ENCODE measurements at places on chromosomes 2 and 18.

GRCh38 chr2:199195927-199196502 is 261.7 kb downstream of the SATB2 start:
- no peak for DNase-seq

DNA sequence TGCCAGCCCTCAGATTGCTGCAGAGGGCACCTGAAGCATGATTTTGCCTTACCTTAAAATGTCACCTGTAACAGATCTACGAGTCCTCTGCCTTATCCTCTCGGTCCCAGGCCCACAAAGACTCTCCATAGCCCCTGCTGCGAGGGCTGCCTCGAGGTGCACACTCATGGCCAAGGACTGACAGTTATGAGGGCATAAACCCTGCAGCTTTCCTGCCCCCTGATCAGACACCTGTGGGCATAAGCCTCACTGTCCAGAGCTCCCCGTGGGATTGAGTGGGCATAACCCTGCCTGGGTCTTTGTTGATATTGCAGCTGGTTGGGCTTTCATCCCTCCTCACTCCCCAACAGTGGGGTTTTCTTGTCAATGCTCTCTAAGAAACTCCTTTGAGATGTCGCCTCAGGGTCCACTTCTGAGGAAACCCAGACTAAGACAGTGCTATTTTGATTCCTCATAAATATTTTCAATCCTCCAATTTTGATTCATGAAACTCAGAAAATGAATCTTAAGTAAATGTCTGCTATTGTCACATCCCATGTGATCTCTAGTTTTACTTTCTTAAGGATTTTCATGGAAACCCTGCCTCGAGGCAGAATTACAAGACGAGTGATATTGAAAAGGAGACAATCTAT is 108.5 kb upstream of the NCK2 start:
- DNase-seq, result no peak

GRCh38 chr2:52345082-52345481 is 1313.2 kb upstream of the NRXN1 start:
- DNase-seq, result no peak

GRCh38 chr18:9133225-9133624 is 3.4 kb upstream of the ANKRD12 start:
- no peak for DNase-seq

- no peak for DNase-seq
Observed at GRCh38 chr2:100673691-100674485, 111.1 kb downstream of the PDCL3 start.

GRCh38 chr18:50924372-50924771 is 43.5 kb upstream of the ELAC1 start:
- no peak for DNase-seq

- no peak for DNase-seq
Observed at GRCh38 chr2:158773121-158773520, 22.0 kb upstream of the DAPL1 start.

- DNase-seq, result no peak
Observed at GRCh38 chr2:233474308-233475160, 92.0 kb downstream of the USP40 start.

GRCh38 chr18:63508596-63508995 is 31.8 kb downstream of the SERPINB5 start:
- DNase-seq, result no peak

GRCh38 chr2:103484906-103485305 is 723.1 kb downstream of the TMEM182 start:
- no peak for DNase-seq

GRCh38 chr2:2057125-2057721 is 273.9 kb downstream of the MYT1L start:
- no peak for DNase-seq

- no peak for DNase-seq
Observed at GRCh38 chr2:152646264-152646663, 71.0 kb downstream of the PRPF40A start.

DNA sequence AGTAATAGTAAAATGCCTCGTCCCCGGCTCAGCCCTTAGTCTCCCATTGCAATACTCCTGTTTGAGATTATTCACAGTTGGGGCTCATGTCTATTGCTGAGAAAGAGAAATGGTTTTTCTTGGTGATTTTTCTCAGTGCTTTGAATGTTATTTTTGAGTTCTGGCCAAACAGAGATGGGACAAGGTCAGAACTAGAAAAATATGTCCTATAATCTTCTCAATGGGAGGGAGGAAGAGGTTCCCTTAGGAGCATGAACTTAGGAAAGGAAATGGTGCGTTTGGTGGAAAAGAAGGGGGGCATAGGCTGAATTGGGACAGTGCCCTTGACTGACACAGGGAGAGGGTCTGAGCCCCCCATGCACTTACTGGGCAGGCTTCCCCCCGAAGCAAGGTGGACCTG is 133.8 kb downstream of the AGAP1 start:
- no peak for DNase-seq

DNA sequence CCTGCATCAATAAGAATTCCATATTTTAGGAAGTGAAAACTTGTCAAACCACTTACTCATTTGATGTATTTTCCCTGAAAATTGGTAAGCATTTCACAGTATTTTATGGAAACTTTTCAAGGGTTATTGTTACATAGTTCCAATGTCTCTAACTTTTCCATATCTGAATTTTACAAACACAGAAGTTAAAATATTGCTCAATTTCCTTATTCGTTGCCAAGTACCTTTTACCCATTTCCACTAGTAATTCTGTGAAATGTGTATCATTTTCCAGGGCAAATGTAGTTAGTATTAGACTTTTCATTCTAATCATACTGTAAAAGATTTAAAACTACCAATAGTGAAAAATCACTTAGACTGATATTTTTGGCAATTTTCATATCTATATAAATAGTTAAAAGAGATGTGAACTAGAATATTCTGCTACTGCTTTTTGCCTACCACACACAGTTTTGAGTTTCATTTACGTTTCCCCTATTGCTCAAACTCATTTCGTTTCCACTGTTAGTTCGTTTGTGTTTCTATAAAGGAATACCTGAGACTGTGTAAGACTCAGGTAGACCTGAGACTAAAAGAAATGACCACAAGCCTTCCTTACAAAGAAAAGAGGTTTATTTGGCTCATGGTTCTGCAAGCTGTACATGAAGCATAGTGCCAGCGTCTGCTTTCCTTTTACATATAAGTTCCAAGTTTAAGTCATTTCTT is 86.3 kb downstream of the PMS1 start:
- DNase-seq, result no peak

DNA sequence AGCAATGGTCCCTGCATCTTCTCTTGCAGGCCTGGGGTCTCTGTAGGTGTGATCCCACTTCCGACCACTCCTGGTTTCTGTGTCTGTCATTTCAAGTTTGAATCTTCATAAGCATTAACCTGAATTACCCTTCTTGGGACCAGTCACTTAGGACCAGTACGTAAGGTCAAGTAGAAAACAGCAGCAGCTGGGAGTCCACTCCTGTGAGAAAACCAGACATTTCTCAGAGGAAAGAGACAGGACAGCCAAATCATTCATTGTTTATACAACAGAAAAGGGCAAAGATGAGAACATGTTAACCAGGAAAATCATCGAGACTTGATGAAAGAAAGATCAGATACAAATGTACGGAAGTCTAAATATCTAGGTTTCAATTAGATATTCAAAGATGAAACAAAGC is 163.0 kb downstream of the MREG start:
- DNase-seq, result no peak

- no peak for DNase-seq
Observed at GRCh38 chr2:177172034-177172880, 40.3 kb upstream of the HNRNPA3 start.

- DNase-seq, result peak; percentile 29
Observed at GRCh38 chr2:8803658-8804379, 33.6 kb downstream of the KIDINS220 start.

DNA sequence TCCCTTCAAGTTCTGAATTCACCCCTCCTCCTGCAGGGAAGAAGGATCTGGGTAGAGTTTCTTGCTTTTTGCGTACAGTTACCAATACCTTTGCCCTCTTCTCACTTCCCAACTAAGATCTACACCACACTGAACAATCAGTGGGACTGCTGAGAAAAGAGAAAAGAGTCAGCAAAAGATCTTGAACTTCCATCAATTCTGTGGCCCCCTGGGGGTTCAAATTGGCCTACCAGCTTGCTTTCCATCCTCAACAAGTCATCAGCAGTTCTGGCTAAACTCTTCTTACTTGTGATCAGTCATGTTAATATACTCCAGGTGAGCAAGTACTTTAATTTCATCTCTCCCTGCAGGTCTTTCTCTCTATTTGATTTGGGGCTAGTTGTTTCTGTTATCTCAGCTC is 739.3 kb upstream of the LRRTM4 start:
- no peak for DNase-seq

GRCh38 chr2:240687741-240688552 is 3.7 kb upstream of the AQP12A start:
- DNase-seq, result no peak

DNA sequence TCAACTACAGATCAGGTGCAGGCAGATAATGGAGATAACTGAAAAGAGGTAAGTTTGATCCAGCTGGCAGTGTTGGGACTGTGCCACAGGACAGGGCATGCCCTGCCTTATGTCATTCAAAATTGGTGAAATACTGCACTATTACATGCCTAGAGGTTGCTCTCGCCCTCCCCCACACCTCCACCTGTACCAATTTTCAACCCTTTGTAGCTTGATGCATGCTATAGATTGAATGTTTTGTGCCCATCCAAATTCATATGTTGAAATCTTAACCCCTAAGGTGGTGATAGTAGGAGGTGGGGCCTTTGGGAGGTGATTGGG is 72.1 kb upstream of the LYPD6B start:
- DNase-seq, result no peak

DNA sequence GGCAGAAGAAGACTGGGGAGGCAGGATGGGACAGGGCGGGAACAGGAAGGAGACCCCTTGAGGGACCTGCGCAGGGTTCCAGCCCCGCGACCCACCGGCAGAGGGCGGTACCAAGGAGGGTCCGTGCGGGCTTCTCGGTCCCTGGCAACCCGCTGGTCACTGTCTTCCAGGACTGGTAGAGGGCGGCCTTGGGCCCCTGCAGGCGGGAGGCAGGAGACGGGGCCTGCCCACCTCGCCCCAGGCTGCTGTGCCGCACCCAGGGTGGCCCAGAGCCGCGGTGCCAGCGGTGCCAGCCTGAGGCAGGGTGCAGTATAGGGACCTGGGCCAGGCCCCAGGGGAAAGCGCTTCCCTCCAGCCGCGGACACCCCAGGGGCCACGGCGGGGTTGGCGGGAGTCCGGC is 34.5 kb downstream of the NEURL3 start:
- DNase-seq, result peak; percentile 54

GRCh38 chr2:48941908-48942307 is 186.4 kb upstream of the LHCGR start:
- no peak for DNase-seq

DNA sequence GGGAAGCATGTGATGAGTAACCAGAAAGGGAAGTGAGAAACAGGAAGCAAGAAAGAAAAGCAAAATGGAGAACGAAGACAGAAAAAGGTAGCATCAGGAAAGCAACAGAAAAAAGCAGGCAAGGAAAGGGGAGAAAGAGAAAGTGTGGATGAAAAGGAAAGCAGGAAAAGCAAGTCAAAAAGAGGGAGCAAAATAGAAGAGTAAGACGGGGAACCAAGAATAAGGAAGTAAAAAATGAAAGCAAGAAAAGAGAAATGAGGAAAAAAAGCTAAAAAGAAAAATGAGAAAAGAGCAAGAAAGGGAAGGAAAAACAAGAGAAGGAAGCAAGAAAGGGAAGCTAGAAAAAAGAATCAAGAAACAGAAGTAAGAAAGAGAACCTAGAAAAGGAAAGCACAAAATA is 242.3 kb upstream of the NCKAP5 start:
- no peak for DNase-seq

- no peak for DNase-seq
Observed at GRCh38 chr18:54453996-54454395, 96.3 kb downstream of the C18orf54 start.
